ENCODE measurements at places on chromosomes 1 and 21.

DNA sequence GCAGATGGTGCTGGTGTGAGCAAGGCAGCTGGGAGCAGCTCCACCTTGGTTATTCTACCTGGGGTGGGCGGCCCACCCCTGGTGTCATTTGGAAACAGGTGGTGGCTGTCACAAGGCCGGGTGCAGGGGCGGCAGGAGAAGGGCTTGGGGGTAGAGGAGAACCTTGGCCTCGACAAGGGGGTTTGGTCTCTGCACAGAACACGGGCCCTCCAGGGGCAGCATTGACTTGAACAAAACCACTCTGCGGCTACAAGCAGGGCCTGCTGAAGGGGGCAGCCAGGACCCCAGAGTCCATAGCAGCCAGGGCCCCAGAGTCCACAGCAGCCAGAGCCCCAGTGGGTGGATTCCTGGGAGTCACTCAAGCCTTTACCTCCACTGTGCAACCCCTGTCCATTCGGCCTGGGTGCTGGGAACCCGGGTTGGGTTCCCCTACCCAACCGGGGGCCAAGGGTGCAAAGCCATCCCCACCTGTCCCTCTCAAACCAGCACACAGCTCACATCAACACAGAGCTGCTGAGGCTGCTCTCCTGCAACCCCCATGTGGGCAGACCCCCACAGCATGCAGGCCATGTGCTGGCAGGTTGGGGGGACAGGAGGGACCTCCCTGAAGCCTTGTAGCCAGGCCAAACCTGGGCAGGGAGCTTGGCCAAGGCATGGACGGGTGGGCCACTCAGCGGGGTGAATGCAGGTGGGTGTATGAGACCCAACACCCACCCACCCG, 7.7 kb downstream of the TRIM11 start:
- DNase-seq, result no peak

DNA sequence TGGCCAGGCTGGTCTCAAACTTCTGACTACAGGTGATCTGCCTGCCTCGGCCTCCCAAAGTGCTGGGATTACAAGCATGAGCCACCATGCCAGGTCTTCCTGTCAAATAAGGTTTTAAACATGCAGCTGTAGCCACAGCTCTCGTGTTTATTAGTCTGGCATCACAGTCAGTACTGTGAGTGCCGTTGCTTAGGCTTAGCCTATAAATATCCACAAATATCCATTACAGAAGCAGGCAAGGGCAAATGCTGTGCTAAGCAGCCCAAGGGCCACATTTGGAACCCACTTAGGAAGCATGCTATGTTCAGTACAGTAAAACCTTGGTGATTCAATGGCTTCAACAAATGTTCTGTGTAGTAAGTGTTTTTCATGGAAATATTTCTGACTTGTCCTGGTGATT, 75.9 kb downstream of the KIF1B start:
- no peak for DNase-seq

DNA sequence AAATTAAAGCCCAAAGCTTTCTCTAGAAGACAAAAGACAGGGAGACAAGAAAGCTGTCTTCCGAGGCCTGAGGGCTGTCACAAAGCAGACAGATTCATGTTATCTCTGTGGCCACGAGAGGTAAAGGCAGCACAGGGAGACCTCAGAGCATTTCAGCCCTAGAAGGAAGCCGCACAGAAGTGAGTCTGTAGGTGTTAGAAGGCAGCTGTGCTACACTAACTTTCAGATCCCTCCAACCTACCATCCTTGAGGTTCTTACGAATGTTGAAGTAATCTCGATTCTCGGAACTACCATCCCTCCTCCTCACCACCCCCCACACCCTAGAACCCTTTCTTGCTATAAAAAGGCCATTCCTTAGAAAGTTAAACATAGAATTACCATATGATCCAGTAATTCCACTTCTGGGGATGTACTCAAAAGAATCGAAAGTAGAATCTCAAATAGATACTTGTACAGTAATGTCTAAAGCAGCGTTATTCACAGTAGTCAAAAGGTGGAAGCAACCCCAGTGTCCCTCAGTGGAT, 21.5 kb upstream of the LYST start:
- DNase-seq, result no peak

DNA sequence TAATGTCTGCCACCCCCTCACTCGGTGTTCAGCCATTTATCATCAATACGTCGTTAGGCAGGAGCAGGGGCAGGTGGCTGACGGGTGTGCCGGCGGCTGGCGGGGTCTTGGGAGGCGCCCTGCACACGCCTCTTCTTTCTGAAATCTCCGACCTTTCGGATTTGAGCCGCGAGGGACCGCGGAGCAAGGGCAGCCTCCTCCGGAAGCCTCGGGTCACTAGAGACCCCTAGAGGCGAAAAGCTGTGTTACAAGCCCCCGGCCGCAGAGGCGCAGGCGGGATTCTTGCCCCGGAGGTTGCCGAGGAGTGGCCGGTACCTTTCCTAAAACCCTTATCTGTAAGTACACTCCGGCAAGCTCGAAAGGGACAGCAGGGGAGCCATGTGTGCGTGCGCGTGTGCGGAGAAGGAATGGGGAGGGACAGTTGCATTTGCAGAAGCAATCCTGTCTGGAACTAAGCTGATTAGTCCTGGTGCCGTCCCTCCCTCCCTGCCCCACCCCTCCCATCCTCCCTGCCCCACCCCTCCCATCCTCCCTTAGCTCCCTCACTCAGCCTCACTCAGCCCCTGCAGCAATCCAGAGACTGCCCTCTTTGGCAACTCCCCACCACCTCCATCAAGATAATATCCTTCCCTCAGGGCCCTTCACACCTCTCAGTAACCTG, 11.0 kb downstream of the BRINP2 start:
- peak; percentile 44 for DNase-seq

DNA sequence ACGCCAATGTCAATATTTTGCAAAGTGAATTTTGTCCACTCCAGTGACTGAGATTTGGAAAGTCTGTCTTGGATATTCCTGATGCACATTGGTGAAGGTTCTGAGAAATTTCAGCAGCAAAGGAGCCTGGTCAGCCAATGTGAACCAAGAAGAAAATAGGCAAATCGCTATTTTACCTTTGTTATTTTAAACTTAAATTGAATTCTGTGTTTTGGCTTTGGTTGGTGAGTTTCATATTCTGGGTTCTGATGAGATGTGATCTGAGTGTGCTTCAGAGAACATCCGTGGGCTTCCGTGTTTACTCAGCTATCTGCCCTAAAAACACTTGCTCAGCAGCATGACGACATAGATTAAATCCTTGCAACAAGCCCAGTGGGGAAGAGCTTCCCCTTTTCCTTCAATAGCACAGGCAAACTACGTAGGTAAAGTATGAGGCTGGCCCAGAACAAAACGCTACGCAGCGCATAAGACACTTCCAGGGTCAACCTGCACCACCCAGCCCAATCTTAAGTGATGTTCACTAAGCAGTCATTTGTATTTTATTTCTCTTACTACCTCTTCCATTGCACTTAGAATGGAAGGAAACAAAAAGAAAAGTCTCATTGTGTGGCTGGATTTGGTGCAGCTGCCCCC, 176.4 kb upstream of the KAZN start:
- no peak for DNase-seq

DNA sequence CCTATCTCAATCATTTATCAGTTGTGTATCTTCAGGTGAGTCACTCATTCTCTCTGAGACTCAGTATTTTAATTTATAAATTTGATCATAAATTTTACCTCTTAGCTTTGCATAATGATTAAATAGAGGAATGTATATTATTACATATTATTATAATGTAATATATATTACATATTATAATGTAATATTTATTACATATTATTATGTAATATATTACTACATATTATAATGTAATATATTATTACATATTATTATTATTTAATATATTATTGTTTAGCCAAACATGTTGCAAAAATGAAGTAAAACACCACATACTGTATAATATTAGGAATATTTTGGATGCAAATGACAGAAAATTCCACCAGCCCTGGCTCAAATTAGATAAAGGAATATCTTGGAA, 104.7 kb upstream of the NFIA start:
- no peak for DNase-seq

GRCh38 chr1:156942176-156942575, 21.7 kb downstream of the LRRC71 start:
- DNase-seq, result no peak

DNA sequence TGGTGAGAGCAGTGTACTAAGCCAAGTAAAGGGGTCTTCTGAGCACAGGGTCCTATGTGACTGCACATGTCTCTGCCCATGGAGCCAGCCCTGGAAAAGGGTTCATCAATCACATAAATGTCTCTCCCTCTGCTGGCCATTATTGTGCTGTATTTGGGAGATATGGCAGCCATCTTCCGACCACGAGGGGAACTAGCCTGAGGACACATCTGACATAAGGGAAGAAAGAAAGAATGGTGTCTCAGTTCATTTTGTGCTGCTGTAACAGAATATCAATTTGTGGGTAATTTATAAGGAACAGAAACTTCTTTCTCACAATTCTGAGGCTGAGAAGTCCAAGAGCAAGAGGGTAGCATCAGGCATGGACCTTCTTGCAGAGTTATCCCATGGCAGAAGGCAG, 55.1 kb upstream of the GJA5 start:
- no peak for DNase-seq

GRCh38 chr1:85168884-85169283, 31.9 kb downstream of the SYDE2 start:
- no peak for DNase-seq
